Vagina (tissue), 2 donors: ENCODE measurements at places on chromosomes 11 and 22.

GRCh38 chr11:57778318-57779037 is 16.9 kb downstream of the CTNND1 start:
- no peak for DNase-seq

DNA sequence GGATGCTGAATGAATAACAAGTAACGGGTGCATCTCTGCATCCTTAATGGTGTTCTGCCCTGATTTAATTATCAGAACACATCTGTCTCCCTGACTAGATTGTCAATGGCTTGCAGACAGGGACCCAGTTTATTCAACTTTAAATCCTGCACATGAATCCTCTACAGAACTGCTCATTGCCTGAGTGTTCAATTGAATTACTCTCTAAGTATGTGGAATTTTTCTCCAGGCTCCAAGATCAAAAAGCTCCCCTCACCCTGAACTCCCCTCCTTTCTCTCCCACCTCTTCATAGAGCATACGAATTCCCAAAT is 11.8 kb downstream of the MB start:
- DNase-seq: no peak

DNA sequence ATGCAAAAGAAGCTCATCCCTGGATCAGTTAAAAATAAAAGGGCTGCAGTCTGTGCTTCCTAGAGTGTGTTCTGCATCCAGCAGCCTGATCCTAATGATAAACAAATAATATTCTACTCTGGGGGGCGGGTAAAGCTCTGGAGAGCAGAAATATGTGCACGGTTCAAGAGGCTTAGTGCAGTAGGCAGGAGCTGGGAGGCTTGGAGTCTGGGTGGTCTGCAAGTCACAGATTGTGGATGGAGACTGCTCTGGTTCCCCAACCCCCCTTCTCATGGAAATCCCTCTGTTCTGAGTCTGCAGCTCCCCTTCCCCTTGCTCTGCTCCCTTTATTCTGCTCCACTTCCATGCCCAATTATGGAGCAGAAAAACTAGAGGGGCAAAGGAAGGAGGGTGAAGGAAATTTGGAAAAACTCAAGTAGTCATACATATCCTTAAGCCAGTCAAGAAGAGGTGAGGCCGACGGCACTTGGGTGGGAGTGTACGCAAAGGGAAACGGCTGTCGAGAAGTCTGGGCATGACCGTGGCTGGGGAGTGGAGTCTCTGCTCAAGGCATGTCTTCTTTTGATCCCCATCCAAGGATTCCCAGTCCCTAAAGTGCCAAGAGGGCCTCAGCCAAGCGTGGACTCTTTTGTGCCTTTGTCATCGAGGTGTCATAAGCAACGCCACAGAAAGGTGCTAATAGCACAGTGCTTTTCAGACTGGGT is 16.3 kb upstream of the CLMP start:
- DNase-seq: no peak

DNA sequence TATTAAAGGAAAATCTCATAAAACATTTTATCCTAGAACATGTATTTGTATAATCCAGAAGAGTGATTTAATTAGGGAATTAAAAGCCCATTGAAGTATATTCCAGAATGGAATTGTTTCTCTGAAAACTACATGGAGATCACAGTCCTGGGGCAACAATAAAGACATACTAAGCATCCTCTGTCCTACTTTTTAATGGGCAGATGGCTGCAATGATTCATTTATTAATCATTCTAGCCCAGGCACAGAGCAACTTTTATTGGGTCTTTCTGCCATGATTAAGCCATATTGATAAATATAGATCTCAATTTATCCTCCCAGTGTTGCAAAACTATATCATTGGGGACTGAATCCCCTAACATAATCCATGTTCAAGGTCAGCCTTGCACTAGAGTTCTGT is 22.0 kb downstream of the FAM181B start:
- DNase-seq: no peak

DNA sequence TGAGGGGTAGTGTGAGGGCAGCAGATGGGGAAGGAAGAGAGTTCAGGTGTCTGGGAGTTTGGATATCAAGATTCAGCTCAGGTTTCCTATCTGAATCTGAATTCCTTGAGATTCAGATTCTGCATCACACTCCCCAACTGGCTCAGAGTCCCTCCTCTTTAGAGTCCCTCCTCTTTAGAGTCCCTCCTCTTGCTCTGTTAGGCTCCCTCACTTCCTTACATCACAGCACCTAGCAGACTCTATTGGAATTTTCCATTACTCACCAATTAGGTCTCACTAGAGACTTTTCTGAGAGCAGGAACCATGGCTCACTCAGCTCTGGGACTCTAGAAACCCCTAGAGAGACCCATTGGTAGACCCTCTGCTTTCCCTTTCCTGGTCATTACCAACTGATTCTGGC is 303.4 kb upstream of the SYN3 start:
- no peak for DNase-seq

DNA sequence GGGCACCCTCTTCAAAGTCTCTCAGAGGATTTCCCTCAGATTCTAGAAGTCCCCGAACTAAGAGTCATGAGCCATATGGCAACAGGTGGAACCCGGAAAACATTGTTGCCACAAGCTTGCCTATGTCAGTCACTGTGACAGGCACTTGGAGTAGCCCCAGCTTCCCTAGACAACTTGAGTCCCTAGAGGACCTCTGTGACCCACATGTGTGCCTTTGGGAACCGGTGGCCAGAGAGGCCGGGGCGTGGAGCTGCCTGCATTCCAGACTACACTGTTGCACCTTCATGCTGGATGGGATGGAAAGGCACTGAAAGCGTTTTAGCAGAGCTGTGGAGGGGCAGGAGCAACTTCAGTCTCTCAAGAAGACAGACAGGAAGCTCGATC is 12.1 kb downstream of the SLC37A2 start:
- no peak for DNase-seq

DNA sequence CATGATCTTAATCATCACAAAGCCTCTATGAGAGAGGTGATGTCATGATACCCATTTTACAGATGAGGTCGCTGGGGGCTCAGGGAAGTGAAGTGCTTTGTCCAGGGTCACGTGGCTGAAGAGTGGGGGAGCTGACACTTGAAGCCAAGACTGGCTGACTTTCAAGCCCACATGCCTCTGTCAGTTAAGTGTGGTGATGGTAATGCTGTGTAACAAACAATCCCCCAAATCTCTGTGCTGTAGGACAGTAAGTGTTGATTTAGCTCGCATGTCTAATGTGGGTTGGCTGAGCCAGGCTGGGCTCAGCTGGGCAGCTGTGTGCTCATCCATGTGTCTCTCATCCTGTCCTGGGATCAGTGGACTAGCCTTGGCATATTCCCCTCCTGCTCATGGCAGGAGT is 87.1 kb upstream of the GRK3 start:
- no peak for DNase-seq

GRCh38 chr22:28034760-28035401 is 115.8 kb upstream of the PITPNB start:
- peak; percentile 87 for DNase-seq

- DNase-seq: no peak
These were observed 101.4 kb downstream of the PARVA start for GRCh38 chr11:12478743-12479142.

- no peak for DNase-seq
These were observed 51.2 kb upstream of the ELF5 start for GRCh38 chr11:34564807-34565241.

GRCh38 chr11:9777525-9777924 is 113.6 kb downstream of the SWAP70 start:
- DNase-seq: peak; percentile 44

DNA sequence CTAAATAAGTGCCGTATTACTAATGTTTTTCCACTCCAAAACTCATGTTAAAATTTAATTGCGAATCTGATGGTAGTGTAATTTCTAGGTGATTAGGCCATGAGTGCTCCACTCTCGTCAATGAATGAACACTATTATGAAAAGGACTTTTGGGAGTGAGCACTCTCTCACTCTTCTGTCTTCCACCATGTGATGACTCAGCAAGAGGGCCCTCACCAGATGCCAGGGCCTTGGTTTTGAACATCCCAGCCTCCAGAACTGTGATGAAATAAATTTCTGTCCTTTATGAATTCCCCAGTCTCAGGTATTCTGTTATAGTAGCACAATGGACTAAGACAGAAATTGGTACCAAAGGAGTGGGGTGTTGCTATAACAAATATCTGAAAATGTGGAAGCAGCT is 8.1 kb downstream of the JRKL start:
- no peak for DNase-seq

DNA sequence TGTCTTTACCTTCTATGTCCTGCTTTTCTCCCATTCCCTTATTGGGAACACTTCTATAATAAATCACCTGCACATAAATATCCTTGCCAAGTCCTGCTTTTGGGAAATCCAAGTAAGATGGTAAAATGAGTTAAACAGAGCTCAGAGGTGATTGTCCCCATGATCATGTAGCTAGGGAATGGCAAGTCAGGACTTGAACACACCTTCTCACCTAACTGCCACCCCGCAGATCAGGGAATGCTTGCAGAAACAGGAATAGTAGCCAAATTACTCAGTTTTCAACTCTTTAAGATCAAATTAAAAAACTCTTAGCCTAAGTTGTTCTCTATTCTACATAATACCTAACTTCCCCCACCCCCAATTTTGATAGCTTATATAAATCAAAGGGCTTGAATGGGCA is 16.0 kb downstream of the OOSP3 start:
- DNase-seq: no peak

DNA sequence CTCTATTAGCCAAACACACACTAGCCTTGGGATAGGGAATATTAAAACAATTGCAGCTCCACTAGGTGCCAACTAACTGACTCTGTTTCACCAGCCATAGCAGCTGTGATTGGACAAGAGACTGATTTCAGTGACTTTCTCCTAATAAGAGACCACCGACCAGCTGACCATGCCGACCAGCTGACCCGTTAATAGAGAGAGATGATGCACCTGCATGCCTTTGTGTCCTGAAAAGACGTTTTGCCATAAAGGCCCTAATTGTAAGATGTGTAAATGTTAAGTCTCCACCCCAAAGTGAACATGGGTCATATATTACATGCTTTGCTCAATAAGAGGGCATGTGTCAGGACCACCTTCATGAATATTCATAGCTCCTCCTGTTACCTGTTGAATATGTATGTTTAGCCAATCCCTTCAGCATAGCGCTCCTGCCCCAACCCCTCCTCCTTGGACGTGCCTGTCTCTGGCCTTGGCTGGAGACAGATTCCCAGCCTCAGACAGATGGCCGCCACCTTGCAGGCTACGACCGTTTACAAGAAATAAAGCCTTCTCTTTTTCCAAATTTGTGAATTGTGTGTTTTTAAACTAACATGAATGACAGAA is 1.3 kb upstream of the NADSYN1 start:
- no peak for DNase-seq

DNA sequence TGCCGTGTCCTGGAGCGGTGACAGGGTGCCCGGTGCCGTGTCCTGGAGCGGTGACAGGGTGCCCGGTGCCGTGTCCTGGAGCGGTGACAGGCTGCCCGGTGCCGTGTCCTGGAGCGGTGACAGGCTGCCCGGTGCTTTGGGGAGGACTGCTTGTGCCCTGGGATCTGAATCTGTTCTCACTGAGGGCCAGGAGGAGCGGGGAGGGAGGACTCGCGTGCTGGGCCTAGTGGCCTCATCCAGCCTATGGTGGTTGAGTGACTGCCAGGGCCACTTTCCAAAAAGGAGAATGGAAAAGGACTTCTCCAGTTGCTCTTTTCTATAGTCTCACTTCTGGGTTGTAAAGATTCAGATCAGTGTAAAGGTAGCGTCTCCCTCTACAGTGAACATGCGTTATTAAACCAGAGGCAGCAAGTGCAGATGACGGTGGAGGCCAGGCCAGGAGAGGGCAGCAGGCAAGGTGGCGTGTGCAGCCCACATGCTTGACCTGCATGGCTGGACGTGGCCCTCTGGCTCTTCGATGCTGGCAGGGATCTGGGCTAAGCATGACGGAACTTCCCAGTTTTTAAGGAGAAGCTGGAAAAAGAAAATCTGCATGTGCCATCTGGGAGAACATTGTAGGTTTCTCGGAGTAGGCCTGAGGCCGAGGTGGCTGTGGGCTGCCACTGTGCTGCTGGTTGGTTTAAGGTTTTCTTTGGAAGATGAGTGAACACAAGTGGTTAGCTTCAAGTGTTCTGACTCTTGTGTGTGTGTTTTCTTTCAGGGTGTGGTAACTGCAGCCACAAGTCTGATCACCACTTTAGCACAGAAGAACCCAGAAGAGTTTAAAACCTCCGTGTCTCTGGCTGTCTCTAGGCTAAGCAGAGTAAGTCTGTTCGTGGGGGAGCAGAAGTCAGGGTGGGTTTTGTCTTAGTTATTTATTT is 55.0 kb downstream of the AP2A2 start:
- no peak for DNase-seq

GRCh38 chr22:19878461-19879245 is 24.0 kb upstream of the GNB1L start:
- DNase-seq: no peak

- DNase-seq: no peak
These were observed 32.2 kb downstream of the SLC6A5 start for GRCh38 chr11:20631519-20632168.

- DNase-seq: no peak
These were observed 59.0 kb upstream of the OR9Q1 start for GRCh38 chr11:57964660-57965059.

GRCh38 chr22:26470807-26471206 is 12.8 kb downstream of the HPS4 start:
- DNase-seq: no peak

DNA sequence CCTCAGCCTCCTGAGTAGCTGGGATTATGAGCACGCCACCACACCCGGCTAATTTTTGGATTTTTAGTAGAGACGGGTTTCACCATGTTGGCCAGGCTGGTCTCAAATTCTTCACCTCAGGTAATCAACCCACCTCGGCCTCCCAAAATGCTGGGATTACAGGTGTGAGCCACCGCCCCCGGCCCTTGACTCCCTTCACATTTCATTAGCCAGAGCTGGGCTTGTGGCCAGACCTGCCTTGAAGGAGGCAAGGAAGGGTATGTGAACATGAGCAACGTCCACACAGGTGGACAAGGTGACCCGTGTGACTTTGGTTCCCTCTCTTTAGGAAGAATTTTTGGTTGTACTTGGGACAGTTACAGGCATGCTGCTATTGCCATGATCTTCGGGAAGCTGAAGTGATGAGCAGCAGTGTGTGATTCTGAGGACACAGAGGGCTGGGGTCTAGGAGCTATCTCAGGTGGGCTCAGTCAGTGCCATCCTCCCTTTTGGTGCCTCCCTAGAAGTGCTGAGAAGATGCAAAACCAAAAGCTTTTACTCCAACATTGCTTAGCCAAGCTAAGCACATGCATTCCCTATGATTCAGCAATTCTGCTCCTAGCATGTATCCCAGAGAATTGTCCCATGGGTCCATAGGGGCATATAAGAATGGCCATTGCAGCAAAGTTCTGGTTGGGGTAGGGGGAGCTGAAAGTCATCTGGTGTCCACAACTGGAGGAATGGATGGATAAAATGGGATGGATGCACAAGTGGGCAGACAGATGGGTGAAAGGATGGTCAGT is 6.1 kb downstream of the AP5B1 start:
- no peak for DNase-seq

DNA sequence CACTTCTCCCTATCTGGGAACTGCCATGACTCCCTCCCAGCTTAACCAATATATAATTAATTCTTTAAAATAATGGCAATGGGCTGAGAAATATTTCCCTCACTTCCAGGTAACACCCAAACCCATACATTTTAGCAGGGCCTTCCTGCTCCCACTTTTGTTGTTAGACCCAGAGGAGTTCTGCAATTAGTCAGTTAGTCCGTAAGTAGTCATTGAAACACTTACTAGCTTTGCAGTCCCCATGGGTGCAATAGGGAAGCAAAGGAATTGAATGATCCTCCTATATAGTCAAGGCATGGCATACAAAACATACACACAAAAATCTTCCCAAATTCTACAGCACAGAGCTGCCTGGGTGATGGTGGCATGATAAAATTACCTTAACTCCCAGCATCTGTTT is 254.0 kb upstream of the TBCEL start:
- DNase-seq: peak; percentile 34

GRCh38 chr22:29747832-29748231 is 19.0 kb downstream of the ZMAT5 start:
- DNase-seq: no peak

- DNase-seq: no peak
These were observed 28.3 kb downstream of the ANO5 start for GRCh38 chr11:22221143-22221542.
